ENCODE measurements at places on chromosomes 3 and 15.

- DNase-seq, result no peak
These were observed 77.0 kb upstream of the SPATA12 start for GRCh38 chr3:56983427-56983826.

DNA sequence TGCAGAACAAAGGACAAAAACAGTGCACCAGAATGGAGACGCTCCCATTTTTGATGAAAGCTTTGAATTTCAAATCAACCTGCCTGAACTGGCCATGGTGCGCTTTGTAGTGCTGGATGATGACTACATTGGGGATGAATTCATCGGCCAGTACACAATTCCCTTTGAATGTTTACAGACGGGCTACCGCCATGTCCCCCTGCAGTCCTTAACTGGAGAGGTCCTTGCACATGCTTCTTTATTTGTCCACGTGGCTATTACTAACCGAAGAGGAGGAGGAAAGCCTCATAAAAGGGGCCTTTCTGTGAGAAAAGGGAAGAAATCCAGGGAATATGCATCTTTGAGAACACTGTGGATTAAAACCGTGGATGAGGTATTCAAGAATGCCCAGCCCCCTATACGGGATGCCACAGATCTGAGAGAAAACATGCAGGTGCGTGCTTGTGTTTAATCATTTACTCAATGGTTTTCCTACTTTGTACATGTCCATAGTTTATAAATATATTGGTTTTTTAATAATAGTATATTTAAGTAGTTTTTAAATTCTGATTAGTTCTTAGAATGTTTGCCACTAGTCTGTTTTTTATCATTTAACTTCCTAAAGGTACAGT is 127.1 kb downstream of the PLCL2 start:
- no peak for DNase-seq

- no peak for DNase-seq
These were observed 6.3 kb upstream of the TIPIN start for GRCh38 chr15:66362776-66363175.

DNA sequence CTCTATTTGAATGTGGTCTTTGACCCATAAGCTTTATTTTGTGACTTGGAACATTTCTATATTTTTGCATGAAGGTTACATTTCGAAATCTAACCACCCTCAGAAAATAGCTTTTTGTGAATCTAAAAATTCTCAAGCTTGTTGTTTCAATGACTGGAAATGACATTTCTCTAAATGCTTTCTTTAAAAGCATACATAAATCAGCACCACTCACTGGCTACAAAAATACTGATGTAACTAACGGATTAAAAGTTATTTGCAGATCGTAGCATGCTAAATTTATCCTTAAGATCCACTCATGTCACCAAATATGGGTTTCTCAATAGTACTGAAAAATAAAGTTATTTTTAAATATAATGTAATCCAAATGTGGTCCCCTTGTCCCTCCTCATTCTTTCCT is 55.2 kb upstream of the ACAN start:
- no peak for DNase-seq

DNA sequence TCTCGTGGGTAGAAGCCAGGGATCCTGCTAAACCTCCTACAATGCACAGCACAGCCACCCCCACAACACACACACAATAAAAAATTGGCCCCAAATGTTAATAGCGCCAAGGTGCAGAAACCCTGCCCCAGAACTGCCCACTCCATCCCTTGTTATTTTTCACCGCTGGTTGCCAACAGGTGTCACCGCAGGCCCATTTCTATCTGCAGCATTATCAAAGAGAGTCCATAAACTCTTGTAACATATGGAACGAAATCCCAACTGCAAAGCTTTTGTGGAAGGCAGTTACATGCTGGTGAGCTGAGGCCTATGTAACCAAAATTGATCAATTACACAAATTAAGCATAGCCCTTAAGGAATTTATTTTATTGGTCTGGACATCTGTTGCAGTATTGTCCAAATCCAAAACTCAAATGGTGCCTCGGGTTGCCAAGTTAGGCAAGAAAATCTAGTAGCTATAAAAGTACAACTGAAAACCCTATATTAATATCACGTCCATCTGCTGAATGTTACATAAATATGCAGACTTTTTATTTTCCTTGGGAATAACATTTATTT is 66.2 kb downstream of the SAMMSON start:
- no peak for DNase-seq

DNA sequence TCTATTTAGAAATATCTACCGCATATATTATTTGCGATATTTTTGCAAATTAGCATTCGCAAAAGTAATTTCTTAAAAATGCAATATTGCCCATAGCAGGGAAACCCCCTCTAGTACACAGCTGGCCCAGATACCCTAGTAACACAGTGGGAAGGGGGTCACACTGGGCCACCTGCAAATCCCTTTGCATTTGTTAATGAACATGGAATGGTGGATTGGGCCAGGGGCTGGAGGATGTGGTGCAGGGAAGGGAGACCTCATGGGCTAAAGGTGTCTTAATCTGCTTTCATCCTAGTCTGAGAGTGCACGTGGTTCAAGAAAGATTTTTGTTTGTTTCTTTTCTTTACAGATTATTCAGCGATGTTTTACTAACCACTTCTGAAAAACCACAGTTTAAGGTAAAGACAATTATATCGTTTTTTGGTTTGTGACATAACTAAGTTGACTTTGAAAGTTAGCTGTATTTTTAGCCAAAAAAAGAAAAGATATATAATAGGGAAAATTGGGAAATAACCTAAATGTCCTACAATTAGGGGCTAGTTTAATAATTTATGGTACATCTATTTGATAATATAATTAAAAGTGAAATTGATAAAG is 30.0 kb downstream of the PDHB start:
- no peak for DNase-seq

DNA sequence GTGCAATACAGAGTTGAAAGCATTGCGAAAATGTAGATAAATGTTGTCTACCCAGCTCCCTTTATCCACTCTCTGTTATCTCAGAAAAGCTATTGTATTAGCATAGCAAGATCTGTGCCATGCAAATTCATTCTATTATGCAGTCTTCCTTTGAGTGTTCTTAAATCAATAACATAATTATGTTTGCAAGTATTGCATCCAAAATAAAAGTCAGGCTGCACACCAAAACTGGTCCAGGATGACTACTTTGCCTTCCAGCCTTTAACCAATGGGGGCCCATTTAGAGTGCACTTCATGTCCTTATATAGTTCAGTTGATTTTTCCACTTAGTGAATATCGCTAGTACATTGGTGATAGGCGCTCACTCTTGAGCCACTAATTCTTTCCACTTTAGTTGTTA is 107.4 kb upstream of the MLF1 start:
- no peak for DNase-seq

- no peak for DNase-seq
These were observed 209.1 kb downstream of the NR1D2 start for GRCh38 chr3:24154013-24154695.

DNA sequence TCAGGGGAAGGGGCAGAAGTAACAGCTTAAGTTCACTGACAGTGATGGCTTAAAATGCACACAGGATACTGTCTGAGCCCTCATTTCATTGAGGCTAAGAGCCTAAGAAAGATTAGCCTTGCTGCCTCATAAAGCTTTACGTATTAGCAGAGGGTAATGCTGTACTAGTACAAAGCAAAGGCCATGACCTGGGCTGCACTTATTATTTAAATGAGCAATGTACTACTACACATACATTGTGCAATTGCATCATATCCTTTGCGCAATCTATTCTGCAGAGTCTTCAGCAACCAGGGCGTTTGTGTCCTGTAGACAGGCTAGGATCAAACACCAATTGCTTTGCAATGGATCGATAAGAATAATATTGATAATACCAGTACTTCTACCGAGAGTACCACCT is 221.8 kb downstream of the TPRG1 start:
- no peak for DNase-seq

DNA sequence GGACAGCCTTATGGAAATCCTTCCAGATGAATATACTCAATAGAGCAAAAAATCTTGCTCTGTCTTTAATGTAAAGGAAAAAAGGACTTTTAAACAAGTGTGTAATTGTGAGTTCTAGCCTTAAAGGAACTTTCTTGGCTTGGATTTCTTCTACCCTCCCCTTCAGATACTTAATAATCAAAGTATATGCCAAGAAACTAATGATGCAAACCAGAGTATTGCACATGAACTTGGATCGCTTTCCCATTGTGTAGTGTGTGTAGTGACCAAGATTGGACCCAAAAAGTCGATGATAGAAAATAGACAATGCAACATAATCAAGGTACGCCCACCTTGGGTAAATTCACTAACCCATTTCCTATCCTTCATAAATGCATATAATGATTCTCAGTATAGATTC is 123.8 kb downstream of the TIGIT start:
- DNase-seq, result no peak

DNA sequence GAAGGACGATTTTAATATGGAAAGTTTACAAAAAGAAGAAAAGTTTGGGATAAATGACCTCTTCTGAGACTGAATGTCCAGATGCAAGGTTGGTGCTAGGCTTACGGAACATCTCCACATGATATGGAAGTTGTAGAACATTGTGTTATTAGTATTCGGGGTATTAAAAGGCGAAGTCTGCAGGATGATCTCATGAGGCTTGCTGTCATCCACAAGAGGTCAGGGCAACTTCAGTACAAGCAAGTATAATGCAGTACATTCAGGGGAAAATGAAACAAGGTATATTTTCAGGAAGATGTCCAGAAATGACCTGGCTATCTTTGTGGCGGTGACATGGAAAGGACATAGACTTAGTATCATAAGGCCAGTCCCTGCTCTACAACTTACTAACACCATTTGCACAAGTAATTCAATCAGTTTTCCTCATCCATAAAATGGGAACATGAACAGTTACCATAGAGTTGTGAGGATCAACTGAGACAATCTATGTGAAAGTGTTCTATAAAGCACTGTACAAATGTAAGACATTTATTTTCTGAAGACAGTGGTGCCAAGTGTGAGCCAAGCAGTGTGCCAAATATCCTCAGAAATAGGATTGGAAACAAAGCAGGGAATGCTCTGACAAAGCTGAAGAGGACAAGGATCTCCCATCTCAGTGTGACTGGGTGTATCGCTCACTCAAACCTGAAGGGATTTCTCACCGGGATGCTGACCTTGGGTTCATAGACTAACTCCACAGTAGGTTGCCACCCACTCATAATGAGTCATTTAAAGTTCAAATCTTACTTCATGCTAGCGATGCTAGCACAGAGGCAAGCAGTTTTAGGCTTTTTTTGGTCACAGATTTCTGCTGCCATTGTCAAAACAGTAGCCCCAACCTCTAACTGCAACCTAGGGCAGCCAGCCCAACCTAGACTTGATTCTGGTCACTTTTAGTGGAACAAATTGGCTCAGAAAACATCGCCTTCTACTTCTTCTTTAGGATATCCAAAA is 118.3 kb downstream of the TIGIT start:
- peak; percentile 50 for DNase-seq

DNA sequence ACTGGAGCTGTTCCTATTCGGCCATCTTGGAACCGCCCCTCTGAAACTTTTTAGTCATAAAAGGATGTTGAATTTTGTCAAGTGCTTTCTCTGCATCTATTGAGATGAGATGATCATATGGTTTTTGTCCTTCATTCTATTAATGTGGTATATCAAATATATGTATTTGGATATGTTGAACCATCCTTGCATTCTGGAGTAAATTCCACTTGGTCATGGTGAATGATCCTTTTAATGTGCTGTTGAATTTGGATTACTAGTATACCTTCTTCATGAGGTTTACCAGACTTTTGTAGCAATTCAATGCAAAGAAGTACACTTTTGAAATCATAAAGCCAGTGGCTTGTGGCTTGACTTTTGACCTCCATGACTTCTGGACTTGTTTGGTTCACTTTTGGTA is 33.4 kb upstream of the XRN1 start:
- no peak for DNase-seq
